ENCODE measurements at places on chromosomes 13 and 19.

DNA sequence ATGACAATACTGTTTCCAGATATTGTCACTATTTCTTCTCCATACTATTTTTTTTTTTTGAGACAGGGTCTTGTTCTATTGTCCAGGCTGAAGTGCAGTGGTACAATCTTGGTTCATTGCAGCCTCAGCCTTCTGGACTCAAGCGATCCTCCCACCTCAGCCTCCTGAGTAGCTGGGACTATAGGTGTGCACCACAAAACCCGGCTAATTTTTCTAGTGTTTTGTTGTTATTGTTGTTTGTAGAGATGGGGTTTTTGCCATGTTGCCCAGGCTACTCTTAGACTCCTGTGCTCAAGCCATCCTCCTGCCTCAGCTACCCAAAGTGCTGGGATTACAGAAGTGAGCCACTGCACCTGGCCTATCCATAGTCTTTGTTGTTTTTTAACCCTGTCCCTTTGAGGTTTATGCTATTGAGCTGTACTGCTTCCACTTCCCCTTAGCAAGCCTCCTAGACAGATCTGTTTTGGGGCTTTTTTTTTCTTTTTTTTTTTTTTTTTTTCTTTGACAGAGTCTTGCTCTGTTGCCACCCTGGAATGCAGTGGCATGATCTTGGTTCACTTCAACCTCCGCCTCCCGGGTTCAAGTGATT lies 27.6 kb upstream of the MAP3K10 start:
- no peak for DNase-seq

DNA sequence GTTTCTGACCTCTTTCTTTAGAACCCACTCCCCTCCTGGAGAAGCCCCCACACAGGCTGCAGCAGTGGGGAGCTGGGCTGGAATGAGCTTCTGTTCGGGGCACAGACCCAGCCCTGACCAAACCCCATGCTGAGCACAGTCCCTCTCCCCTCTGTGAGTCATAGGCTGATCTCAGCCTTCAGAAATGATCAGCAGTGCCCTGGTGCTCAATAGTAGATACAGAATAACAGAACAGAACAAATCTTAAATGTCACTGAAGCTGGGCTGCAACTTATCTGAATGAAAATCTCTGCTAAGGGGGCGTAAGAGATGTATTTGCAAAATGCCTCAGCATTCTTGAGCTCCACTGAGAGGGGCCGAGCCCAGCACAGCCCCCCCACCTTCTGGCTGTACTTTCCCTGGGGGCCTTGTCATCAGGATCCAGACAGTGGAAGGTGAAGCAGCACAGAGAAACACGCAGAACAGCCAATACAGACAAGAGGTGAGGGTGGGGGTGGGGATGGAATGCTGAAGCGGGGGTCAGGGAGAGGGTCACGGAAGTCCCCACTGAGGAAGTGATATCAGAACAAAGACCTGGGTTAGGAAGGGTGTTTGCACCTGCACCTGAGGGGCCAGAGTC lies 9.9 kb downstream of the ZNF665 start:
- DNase-seq = no peak

GRCh38 chr13:92938486-92939020 lies 288.1 kb upstream of the GPC6 start:
- no peak for DNase-seq

DNA sequence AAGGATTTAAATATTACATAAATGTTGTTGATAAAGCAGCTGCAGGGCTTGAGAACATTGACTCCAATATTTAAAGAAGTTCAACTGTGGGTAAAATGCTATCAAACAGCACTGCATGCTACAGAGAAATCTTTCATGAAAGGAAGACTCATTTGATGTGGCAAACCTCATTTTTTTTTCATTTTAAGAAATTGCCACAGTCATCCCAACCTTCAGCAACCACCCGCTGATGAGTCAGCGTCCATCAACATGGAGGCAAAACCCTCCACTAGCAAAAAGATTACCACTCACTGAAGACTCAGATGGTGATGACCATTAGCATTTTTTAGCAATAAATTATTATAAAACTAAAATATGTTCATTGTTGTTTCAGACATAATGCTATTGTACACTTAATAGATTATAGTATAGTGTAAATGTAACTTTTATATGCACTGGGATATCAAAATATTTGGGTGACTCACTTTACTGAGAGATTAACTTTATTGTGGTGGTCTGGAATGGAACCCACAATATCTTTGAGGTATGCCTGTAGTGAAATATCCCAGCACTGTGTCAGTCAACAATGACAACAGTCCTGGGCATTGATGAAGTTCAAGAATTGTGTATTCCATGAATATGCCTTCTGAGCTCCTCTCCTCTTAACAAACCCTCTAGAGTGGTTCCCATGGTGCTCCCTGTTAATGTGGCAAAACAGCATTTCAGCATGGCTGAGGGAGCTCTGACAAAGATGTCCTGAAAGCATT lies 52.4 kb upstream of the SOX21 start:
- DNase-seq = no peak

GRCh38 chr19:16064209-16064889 lies 11.9 kb upstream of the TPM4 start:
- no peak for DNase-seq
